ENCODE measurements at places on chromosomes 2 and 18.

DNA sequence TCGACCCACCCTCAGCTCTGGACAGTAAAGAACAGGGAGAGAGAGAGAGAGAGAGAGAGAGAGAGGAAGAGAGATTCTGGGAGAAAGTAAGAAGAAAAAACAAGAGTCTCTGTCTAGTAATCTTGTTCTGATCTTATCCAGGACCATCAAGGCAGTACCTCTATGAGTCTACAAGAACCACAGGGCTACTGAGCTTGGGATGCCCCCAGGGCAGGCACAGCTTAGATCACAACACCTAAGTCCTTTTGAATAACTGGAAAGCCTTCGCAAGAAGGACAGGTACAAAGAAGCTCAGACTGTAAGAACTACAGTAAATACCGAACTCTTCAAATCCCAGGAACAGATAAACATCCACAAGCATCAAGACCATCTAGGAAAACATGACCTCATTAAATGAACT, 51.4 kb upstream of the SGPP2 start:
- DNase-seq, result no peak

GRCh38 chr2:112958428-112959108, 19.2 kb upstream of the IL36G start:
- peak; percentile 78 for DNase-seq

GRCh38 chr2:37871456-37872191, 53.5 kb upstream of the RMDN2 start:
- peak; percentile 81 for DNase-seq

- DNase-seq, result no peak
Measured at GRCh38 chr2:157899125-157899839, 23.2 kb upstream of the ACVR1 start.

DNA sequence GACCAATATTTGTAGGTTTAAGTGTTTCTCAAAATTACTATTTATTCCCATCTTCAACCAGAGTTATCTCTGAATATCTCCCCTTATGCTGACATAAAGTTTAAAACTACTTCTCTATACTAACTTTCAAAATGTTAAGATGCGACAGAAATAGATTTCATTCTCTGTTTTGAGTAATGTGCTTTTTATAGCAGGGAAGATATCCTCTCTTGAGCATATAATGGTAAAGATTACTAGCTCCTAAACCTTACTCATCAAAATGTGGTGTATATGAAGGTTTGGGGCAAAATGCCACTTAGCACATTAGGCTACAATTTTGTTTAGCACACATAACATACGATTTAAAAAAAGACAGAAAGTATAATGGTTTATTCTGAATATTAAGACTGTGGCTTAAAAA, 54.4 kb downstream of the CWC22 start:
- no peak for DNase-seq

GRCh38 chr2:105843476-105844374, 99.0 kb downstream of the NCK2 start:
- DNase-seq, result no peak

- peak; percentile 50 for DNase-seq
Measured at GRCh38 chr2:185738679-185739472, at the start of gene FSIP2. FSIP2 (plus strand) TSS chr2:185738804; CDS start chr2:185738895, 91 bp downstream.

- DNase-seq, result no peak
Measured at GRCh38 chr2:168584911-168585310, 128.8 kb downstream of the CERS6 start.

- no peak for DNase-seq
Measured at GRCh38 chr2:149585166-149585885, 2.2 kb downstream of the MMADHC start.

DNA sequence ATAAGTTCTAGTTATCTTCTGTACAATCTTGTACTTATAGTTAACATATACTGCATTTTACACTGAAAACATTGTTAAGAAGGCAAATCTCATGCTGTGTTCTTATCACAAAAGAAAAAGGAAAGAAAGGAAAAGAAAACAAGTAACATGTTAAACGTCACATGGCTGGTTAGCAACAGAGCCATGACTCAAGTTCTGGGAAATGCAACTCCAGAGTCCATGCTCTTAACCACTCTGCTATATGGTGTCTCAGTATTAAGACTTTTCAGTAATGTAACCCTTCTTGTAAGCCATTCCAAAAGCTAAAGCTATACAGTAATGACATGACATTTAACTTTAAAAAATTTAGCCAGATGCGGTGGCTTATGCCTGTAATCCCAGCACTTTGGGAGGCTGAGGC, 181.4 kb downstream of the BARD1 start:
- DNase-seq, result no peak

DNA sequence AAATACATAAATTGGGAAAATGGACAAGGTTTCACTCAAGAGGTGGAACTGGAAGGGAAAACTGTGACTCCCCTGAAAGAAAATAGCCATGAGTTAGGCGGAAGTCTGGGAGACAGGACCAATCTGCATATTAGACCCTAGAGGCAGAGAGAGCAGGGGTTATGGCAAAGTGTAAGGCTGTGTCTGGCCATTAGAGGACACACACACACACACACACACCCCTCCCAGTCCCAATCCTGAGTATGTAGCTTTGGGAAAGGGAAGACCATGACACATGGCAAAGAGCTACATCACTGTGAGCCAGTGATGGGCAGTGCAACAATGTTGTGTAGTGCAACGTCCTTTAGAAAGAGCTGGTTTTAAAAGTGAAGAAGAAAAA, 479.9 kb upstream of the NXPH2 start:
- DNase-seq, result no peak

GRCh38 chr18:42640160-42640559, 475.3 kb downstream of the RIT2 start:
- DNase-seq, result no peak

- DNase-seq, result no peak
Measured at GRCh38 chr2:187593098-187593497, 38.9 kb upstream of the TFPI start.

- DNase-seq, result no peak
Measured at GRCh38 chr2:58429014-58429875, 188.1 kb upstream of the FANCL start.

DNA sequence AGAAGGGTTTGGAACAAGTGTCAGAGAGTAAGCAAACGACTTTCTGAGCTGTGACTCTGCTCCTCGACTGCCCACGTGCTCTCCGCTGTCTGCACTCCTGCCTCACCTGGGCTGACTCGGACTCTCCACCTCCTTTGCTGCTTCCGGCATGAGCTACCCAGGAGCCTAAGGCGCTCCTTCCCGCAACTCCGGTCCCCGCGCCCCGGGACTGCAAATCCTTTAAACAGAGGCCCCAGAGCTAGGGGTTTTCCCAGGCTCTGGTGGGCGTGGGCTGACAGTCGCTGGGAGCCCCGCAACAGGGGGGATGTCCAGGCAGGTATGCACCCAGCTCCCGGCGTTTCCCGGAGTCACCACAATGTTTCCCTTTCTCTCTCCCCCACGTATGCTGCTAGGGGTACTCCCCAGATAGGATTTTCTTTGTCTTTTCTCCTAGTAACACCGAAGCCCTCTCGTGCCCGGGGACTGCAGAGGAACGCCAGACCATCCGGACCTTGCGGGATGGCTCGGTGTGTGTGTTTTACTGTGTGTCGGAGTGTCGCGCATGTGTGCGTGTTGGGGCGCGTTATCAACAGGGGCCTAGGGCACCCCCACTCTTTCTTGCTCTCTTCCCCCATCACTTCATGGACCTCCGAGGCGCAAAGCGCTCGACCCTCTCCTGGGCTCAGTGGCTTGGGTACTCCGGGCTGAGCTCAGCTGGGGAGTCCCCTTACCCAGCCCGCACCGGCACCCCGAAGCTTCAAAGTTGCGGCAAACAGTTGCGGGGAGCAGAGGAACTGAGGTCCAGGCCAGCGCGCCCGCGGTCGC, 691 bp upstream of the THSD7B start:
- no peak for DNase-seq

DNA sequence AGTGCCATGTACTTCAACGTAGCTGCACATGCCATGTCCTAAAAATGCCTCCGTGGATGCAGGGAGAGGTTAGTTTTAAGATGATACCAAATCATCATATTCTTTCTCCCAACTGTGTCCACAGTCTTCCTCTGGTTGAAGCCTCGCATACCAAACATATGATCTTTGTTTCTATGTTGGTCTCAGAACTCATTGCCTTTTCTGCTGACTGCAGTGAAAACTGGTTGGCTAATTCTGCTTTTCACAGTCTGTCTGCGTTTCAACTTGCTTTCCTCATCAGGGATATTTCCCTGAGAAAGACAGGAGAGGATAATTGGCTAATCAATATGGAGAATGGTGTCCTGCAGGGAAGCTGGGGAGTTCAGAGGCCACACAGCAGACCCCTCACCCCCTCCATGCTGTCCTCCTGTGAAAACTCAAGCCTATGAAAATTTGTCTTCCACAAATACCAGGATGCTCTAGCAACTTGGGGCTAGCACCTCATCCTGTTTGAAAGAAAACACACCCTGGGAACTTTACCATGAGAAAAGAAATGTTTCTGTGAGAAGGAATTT, 192.2 kb upstream of the PXDN start:
- no peak for DNase-seq

GRCh38 chr2:222731201-222731621, 59.8 kb downstream of the MOGAT1 start:
- DNase-seq, result peak; percentile 9

- no peak for DNase-seq
Measured at GRCh38 chr2:108968619-108969018, 20.4 kb downstream of the EDAR start.

GRCh38 chr2:199692489-199692888, 158.5 kb downstream of the FTCDNL1 start:
- no peak for DNase-seq

DNA sequence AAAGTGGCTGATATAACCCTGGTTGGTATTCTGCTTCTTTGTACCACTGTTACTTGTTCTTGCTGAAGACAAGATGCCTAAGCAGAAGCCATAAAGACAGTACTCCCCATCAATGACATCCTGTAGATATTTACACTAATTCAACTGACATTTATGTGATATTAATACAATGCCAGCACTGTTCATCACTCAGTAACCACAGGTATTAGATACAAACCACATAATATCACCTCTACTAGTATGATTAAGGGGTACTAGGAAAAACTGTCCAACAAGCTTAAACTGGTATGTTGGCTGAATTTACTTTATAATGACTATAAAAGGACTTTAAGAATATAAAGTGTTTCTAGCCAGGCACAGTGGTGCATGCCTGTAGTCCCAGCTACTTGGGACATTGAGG, 65.8 kb downstream of the RTN4 start:
- no peak for DNase-seq

GRCh38 chr2:241865416-241865956, 4.0 kb upstream of the RTP5 start:
- DNase-seq, result no peak

DNA sequence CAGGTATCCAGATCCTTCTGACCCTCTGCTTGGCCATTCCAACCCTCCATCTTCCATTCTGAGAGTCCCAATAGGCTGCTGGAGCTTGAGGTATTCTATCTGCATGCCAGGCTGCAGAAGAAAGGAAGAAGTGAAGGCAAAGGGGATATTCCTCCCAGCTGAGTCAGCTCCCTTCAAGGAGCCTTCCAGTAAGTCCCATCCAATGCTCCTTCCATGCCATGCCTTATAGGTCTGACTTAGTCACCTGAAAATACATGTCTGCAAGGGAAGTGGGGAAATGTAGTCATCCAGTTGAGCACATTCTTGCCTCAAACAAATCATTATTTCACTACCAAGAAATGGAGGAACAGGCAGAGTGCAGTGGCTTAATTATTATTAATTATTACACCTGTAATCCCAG, 464.6 kb downstream of the CNTNAP5 start:
- DNase-seq, result no peak

GRCh38 chr18:70078106-70078505, 127.4 kb downstream of the RTTN start:
- DNase-seq, result no peak

DNA sequence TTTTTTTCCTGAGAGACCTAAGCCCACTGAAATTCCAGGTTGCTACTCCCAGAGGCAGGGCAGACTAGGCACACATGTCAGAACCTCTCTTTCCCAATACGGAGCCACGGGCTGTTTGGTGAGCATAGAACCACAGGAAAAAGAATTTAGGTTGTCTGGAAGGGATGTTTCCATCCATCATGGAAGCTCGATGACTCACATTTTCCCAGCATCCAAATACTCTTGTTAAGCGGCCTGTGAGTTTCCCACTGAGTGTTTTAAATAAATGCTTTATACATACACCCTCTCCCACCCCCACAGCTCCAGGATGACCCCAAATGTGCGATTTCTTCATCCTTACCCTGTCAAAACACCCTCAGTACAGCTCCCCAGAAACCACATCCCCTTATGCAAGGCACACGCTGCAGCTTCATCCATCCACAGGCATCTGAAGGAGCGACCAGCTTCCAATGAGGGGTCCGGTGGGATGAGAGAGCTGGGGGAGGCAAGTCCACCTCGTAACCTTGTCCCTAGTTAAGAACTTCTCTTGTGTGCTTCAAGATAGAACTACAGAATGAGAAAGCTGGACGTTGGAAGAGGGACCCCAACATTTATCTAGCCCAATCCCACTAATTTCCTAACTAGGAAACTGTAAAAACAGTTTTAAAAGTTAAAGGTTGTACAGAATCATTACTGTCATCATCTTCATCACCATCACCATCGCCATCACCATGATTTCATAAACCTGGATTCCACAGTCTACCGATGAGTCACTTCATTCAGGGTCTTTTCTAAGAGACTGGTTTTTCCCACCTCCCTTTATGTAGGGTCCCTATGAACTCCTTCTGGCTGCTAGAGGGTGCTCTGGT, 63.5 kb upstream of the FZD7 start:
- DNase-seq, result peak; percentile 47

- no peak for DNase-seq
Measured at GRCh38 chr2:160326786-160327185, 126.7 kb upstream of the ITGB6 start.

DNA sequence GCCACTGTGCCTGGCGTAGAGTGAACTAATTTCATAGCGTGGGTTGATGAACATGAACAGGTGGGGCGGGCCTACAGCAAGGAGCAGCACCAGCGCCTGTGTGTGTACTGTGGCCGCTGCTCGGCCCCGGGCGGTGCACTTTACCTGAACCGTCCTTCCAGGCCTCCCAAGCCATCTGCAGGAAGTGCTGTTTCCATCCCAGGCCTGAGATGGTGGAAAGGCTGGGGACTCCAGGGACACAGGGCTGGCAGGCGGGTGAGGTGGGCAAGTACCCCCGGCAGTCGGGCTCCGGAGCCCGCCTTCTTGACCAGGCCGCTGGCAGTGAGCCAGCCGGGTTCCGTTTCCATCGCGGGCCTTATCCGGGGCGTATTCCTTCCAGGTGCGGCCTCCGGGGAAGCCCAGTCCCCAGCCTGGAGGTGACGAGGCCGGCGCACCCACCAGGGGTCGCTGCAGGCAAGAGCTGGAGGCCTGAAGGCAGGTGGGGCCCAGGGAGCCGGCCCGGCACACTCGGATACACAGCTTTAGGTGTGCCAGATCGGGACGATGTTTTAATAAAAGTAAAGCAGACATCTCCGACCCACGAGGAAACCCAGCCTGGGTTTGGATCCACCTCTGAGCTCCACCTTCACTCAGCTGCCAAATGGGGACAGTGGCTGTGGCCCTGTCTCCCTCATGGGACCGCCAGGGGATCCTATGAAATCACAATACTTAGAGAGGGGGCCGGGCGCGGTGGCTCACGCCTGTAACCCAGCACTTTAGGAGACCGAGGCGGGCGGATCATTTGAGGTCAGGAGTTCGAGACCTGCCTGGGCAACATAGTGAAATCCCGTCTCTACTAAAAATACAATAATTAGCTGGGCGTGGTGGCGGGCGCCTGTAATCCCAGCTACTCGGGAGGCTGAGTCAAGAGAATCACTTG, 22.7 kb upstream of the PDIA6 start:
- DNase-seq, result peak; percentile 70

Data from AG08395 (cell line).